GM18507 (cell line): ENCODE measurements at places on chromosomes 6 and 20.
A peak's percentile ranks its signal among the peaks of the same experiment; 100 is the strongest.

DNA sequence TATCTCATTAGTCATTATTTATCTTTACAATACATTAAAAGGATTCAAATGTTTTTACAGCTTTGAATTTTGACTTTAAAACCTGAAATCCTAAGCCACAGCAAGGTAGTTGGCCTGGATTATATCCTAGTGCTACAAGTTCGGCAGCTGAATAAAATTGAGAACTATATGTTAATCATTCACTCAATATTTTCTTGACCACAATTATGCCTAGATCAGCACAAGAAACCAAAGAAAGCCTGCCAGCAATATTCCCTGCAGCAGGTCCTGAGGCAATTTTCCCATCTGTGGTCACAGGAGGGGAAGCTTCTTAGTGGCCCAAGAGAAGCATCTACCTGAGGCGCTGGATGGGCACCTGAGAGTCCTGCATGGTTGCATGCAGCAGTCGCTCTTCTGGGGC is 183.5 kb downstream of the GMDS start:
- no peak for DNase-seq

GRCh38 chr20:44552950-44553908 is 29.1 kb upstream of the PKIG start:
- DNase-seq = no peak

- no peak for DNase-seq
Measured at GRCh38 chr6:157392927-157393668, 12.1 kb downstream of the ZDHHC14 start.

DNA sequence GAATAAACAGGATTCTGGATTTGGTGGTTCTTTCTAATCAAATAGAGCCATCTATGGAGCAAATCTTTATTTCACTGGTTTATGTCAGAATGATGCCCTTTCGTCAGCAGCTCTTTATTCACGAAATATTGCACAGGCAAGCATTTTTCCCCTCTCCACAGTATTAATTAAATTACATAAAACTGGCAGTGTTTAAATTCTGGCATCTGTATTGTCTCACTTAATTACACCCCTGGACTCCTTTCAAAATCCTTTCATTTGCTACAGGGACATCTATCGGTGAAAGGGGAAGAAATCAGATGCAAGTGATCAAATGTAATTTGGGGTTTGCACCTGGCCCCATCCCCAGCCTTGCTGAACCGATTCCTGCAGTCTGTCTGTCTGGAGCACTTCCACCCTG is 801.9 kb downstream of the QKI start:
- no peak for DNase-seq

DNA sequence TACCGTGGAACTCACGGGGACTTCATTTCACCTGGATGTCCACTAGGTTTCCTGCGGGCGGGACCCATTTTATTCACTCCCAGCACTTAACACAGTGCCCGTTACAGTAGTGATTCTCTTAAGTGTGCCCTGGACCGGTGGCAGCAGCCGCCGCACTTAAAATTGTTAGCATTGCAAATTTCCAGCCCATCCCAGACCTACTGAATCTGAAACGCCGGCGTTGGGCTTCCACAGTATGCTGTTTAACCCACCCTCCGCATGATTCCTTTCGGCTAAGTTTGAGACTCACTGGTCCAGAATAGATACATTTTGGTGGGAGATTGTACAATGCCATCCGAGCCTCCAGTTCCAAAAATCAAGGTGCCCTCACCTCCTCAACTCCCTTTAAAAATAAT is 967 bp downstream of the SMPDL3A start:
- no peak for DNase-seq

DNA sequence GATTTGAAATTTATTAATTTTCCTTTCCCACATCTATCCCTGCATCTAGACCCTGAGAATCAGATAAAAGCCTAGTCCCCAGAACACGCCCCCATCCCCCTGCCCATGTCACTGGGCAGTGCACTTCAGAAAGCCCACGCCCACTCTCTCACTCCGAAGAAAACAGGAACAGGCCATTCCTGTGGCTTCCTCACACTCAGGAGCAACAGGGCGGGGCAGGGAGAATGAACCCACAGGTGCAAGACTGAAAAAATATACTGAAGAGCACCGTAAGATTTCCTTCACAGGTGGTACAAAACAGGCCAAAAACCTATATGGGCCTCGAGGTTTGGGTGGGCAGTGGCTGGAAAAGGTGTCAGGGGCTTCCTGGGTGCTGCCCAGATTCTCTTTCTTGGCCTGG is 3.4 kb downstream of the OXT start:
- DNase-seq = no peak

GRCh38 chr6:148497717-148498116 is 155.1 kb downstream of the SASH1 start:
- DNase-seq = no peak

GRCh38 chr6:157230910-157231309 is 92.4 kb downstream of the TMEM242 start:
- no peak for DNase-seq

- no peak for DNase-seq
Measured at GRCh38 chr20:10665791-10666190, 8.0 kb downstream of the JAG1 start.

DNA sequence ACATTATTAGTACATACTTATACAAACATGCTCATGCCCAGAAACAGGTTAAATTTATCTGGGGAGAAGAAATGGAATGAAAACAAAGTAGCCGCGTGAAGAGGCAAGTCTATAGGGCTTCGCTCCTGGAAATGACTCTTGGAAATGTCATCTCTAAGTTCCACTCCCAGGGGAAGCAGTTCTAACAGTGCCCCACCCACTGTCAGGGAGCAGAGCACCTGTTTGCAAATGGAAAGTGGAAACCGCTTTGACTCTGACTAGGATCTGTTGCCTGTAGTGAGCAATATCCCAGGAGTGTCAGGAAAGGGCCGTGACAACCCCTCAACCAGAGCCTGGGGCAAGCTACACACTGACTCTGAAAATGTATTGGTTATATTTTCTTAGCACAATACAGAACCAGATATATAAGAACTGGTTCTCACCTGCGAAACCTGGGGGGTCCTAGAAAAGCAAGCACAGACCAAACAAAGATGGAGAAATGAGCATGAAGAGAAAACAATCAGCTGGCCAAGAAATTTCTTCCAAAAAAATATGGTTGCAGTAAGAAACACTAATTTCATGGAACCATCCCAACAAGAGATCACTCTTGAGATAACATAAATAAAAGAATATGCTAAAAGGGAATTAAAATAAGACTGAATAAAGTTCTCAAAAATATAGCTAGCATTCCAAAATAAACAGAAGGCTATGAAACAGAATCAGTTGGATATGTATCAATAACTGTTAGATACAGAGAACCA is 47.5 kb upstream of the CRISP1 start:
- DNase-seq = no peak

- no peak for DNase-seq
Measured at GRCh38 chr20:59428441-59429205, 128.2 kb downstream of the EDN3 start.

DNA sequence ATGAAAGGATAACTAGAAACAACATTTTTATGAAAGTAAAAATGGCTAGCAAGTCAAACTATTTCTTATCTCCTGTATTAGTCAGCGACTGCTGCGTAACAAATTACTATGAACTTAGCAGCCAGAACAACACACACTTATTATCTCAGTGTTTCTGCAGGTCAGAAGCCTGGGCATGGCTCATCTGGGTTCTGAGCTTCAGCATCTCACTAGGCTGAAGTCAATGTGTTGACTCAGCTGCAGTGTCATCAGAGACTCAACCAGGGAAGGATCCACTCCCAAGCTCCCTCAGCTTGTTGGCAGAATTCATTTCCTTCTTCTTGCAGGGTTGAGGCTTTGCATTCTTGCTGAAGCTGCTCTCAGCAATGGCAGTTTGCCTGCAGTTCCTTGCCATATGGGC is 33.2 kb upstream of the IGF2R start:
- DNase-seq = no peak

DNA sequence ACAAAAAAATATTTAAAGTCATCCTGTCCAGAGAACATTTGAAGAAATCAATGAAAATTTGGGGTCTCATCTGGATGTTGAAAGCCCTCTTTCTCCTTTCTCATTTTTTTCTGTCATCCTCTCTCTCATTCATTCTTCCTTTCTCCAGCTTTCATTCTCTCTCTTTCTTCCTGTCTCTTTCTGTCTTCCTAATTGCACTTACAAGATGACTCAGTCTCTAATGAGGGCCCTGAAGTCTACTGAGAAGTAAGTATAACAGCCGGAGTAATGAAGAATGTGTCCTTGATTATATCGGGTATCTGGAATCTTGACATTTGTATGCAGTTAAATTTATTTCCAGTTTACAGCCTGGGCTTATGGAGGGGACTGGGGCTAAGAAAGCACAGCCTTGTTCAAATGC is 232.2 kb upstream of the SULF2 start:
- no peak for DNase-seq

GRCh38 chr6:153966001-153966400 is 73.0 kb upstream of the OPRM1 start:
- no peak for DNase-seq

DNA sequence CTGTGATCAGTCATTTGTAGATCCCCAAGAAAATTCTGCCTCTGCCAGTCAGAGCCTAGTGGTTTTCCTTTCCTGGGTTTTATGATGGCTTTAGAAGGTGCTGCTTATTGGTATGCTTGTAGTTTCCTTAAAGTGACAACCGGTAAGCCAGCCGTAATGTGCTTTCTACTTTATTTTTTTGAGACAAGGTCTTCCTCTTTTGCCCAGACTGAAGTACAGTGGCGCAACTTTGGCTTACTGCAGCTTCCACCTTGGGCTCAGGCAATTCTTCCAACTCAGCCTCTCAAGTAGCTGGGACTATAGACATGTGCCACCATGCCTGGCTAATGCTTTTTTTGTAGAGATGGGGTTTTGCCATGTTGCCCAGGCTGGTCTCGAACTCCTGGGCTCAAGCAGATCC is 23.5 kb downstream of the MCM8 start:
- DNase-seq = no peak

GRCh38 chr6:16238057-16238962 is at the start of gene GMPR:
Gene GMPR (plus strand): TSS chr6:16238587. CDS start chr6:16238694, 107 bp downstream.
- peak; percentile 54 for DNase-seq

DNA sequence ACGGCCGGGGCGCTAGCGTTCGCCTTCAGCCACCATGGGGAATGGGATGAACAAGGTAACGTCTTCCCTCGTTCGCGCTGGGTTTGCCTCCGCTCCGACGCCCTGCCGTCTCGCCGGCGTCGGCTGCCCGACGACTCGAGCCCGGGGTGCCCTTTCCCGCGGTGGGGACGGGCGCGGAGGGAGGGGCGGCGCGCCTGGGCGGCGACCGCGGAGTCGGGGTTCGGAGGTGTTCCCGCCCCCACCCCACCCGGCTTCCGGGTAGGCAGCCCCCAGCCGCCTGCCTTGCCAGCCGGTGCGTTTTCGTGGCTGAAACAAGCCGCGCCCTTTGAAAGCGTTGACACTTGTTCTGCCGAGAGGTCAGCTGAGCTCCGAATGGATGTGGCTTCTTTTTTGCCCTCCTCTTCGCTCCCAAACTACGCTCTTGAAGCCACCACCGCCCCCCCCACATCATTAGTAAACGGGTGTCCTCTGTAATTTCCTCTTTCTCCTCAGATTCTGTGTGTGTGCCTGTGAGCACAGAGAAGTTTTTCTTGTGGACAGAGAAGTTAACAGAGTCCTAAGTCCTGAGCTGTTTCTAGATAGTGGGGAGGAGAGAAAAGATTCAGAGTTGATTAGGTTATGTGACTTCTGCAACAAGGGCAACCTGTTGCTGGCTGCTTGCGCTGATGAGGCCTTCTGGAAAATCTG is 362 bp downstream of the DUSP22 start:
- no peak for DNase-seq

- DNase-seq = no peak
Measured at GRCh38 chr20:45993197-45993951, 15.3 kb upstream of the MMP9 start.

DNA sequence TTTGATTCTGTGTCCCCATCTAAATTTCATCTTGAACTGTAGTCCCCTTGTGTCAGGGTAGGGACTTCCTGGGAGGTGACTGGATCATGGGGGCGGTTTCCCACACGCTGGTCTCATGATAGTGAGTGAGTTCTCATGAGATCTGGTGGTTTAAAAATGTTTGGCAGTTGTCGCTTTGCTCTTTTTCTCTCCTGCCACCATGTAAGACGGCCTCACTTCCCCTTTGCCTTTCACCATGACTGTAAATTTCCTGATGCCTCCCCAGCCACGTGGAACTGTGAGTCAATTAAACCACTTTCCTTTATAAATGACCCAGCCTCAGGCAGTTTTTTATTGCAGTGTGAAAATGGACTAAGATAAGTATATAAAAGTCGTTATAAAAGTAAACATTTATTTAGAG is 80.5 kb upstream of the SGK1 start:
- no peak for DNase-seq

DNA sequence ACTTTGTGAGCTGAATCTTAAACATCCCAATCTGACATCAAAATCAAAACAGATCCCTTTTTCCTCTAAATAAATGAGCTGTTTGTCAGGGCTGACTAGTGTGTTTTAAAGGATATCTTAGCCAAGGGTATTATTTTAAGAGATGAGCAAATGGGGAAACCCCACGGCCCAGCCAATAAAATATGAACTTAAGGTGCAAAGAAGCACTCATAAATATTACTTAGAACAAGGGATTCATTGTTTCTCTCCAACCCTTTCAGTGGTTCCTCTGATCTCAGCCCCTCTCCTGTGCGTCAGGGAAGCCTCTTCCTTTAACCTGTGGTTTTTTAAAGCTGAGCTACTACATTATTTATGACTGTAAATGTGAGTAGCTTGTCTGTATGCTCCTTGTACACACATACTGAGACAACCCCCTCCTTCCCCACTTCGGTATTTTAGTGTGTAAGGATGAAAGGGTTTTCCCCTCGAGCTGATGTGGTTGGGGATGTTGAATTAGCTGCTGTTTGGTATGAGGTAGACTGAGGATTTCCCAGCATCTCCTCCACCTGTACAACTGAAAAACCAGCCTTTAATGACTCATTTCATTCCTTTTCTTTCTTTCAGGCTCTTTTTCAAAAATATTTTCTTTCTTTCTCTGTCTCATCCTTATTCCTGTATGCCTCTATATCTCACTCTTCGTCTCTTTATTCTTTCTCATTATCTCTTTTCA is 6.5 kb downstream of the BMP5 start:
- no peak for DNase-seq
